ENCODE measurements at places on chromosomes 12 and 14.

GRCh38 chr12:39852346-39852745 is 232.7 kb upstream of the ABCD2 start:
- peak; percentile 39 for DNase-seq

DNA sequence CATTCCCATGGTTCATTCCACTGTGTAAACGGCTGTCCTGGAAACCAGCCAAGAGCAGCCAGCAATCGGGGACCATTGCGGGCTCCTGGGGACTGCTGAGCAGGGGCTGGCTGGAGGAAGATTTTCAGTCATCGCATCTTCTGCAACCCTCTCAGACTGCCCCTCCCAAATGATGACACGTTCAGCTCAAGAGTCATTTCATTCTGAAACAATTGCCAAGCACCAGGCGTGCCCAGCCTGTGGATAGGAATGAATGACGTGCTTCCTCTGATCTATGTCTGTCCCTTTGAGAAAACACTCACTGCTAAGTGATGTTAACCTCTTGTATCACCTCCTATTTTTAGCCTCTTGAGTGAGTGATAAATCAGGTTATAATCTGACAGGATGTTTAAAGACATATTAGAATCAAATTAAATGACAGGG is 62.0 kb downstream of the NDUFA12 start:
- DNase-seq, result peak; percentile 86

DNA sequence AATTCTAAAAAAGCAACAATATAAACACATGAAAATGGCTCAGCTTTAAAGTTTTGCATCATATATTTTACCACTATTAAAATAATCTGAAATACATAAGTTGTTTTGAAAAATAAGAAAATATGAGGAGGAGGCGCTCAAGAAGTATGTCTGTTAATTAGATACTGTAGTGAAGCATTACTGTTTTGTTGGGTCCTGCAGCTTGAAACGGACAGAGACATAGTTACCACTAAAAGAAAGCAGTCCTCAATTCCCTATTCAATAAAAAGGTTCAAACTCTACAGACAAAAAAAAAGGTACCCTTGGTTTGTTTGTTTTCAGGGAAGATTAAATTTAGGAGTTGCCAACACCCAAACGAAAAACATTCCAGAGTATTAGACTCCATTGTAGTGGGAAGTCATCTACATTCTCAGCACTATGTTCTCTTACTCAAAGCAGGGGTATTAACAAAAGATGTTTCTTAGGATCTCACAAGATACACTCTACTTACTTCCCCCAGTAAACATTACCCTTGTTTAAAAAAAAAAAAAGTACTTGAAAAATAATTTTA is 3.0 kb downstream of the PAWR start:
- DNase-seq, result peak; percentile 25

GRCh38 chr14:50013198-50013918 is 103.0 kb downstream of the VCPKMT start:
- peak; percentile 84 for DNase-seq

- no peak for DNase-seq
Observed at GRCh38 chr14:68688872-68689371, 103.9 kb downstream of the ZFP36L1 start.

DNA sequence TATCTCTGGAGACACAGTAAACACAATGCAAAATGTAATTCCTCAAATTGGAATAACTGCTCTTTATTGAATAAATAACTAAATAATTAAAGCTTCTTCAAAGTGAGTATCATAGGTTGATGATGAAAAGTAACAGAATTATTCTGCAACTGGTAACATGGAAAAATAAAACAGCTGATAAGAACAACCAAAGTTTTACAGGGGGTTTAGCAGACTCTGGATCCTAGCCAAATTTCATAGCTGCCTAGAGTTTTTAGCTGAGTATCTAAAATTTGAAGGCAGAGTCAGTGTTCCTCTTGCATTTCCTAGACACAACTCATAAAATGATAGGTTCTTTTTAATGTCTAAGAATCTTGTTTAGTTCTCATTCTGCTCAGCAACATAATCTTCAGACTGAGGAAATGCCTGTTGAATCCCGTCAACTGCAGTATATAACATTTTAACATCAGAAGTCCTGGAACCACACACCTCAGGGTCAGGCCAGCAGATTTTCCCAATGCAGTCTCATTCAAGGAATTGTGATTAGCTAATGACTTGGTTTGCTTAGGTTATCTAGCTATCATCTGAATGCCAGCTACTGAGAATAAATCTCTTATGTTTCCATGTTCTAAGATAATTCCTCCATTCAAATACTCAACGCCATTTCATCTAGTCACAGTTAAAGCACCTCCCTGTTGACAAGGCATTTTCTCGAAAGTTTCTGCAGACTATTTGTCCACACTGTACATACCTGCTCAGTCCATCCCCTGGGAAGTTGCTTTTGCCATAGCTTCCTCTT is 411.6 kb downstream of the BCAT1 start:
- no peak for DNase-seq

- peak; percentile 94 for DNase-seq
Observed at GRCh38 chr12:75658901-75659823, 147.8 kb upstream of the KRR1 start.

DNA sequence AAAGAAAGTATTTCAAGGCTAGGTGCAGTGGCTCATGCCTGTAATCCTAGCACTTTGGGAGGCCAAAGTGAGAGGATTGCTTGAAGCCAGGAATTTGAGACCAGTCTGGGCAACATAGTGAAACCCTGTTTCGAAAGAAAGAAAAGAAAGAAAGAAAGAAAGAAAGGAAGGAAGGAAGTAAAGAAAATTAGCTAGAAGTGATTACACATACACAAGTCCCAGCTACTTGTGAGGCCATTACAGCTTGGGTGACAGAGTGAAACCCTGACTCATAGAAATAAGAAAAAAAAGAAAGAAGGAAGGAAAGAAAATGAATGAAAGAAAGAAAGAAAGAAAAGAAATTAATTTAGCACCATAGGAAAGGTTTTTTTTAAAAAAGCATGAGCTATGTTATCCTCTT is 33.3 kb upstream of the PPP1CC start:
- DNase-seq, result no peak

DNA sequence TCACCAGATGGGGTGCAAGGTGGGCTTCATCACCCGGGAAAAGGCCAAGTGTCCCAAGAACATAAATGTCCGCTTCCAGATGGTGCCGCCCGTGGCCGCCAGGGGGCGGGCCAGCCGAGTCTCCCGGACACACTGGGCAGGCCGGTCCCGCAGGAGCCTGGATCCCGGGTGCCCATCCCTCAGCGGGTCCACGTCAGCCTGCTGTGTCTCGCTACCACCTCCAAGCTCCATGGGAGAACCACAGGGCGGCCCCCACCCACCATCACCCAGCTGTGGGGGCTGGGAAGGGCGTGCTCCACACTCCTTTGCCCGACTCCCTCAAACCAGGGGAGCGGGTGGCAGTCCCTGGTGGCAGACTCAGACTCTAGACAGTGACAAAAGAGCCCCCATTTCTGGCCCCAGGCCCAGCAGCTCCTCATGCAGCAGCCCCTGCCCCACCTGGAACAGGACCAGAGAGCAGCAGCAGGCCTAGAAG is 22.0 kb upstream of the NUDT14 start:
- peak; percentile 39 for DNase-seq

Data from HT1080 (cell line).